ENCODE measurements at places on chromosomes 1 and 21.

DNA sequence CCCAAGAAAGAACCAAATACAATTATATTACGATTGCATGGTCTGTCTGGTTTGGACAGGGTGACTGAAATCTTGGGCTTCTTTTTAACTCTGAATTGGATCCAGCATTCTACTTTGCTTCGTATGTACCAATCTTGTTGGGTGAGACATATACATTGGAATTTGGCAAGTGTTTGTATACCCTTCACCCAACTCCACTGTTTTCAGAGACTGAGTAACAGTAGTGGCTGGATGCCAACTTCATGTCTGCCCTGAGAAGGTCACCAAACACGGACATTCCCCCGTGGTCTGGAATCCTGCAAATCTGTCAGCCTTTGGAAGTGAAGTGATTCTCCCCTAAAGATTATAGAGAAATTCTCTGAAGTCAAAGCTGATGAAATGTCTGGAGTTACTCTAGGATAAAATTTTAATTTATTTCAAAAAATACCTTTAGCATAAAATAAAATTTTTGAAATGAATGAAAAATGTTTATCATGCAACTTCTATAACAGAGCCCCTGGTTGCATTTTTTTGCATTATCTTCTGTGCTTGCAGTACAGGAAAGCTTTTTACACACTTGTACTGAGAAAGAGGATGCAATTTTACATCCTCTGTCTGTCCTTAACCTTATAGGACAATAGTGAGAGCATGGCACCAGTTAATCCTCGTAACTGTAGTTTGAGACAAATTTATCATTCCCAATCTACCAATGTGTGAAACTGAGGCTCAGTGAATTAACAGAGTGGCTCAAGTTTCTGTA is 201.8 kb downstream of the DISC1 start:
- DNase-seq, result peak; percentile 88

DNA sequence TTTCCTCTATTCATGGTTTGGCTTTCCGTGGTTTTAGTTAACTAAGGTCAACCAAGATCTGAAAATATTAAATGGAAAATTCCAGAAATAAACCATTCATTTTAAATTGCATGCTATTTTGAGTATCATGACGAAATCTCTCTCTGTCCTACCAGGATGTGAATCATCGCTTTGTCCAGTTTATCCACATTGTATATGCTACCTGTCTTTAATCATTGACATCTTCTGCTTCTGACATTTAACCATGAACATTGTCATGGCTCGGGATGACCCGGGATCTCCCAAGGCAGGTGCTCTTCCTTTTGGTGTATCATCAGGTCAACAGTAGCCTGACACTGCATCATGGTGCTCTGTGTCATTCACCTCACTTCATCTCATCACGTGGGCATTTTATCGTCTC is 125.5 kb upstream of the HNRNPU start:
- DNase-seq, result peak; percentile 91

- DNase-seq, result no peak
These were observed 2.9 kb upstream of the DHRS3 start for GRCh38 chr1:12620931-12621330.

GRCh38 chr1:7954683-7955082 is 6.8 kb upstream of the PARK7 start:
- no peak for DNase-seq

GRCh38 chr1:21325731-21326387 is 35.6 kb upstream of the ECE1 start:
- no peak for DNase-seq

DNA sequence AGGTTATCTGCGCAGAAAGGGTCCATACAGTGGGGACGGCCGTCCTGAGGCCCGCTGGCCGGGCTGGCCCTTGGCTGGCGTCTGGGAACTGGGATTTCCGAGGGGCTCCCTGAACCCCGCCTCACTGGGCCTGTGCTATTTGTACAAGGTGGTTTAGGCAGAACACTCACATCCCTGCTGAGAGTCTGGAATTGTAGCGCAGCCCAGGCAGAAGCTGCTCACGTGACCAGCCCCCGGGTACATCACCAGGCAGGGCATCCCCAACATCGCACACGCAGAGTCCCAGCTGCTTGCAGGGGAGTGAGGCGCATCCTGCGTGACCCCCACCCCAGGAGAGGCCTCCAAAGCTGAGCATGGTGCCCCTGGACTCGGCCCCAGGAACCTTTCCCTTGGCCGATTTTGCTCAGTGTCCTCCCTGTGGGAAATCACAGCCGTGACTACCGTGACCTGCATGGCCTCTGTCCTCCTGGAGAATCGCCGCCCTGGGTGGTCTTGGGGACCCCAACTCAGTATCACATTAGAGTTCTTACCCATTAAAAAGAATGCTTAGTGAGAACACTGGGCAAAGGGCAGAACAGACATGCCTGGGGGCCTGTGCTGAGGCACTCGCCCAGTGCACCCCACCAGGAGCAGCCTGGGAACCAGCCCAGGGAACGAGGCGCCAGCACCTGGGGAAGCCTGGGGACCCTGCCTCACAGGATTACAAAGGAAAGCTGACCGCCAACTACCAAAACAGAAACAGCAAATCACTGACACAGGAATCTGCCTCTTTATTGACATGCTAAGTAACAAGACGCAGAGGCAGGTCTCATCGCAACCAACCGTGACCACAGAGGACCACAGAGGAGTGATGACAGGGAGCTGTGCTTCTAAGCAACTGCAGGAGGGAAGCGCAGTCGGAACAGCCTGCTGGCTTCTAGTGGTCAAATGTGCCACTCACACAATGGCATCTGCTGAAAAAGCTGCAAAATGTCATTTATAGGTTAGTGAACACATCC is 33.5 kb downstream of the UBE2G2 start:
- DNase-seq, result no peak

DNA sequence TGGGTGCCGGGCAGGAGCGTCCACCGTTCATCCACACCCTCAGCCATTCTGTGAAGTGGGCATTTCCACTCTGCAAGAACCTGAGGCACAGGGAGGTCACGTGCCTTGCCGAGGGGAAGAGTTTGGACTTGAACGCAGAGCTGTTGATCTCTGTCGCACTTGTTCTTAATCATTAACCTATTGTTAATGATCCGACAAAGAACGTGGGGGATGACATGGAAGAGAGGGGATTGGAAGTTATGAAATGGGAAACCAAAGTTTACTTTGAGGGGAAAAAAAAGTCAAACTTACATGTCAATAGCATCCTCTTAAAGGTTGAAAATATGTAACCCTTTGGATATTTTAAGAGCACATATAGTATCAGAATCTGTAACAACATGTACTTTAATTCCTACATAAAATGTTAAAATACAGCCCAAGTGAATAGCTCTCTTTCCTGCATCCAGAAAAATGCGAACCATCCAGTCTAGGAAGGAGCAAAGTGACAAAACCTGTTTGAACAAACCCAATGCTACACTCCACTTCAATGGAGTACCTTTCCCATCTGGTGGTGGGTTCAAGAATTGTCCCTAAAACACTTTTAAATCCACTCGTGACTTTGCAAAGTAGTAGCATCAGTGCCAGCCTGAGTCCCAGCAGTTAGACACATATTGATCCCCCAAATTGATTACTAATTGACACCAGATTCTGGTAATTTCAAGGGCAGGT is 75.5 kb downstream of the SETD4 start:
- DNase-seq, result no peak

- DNase-seq, result no peak
These were observed 98.3 kb upstream of the TIAM1 start for GRCh38 chr21:31442339-31442738.

DNA sequence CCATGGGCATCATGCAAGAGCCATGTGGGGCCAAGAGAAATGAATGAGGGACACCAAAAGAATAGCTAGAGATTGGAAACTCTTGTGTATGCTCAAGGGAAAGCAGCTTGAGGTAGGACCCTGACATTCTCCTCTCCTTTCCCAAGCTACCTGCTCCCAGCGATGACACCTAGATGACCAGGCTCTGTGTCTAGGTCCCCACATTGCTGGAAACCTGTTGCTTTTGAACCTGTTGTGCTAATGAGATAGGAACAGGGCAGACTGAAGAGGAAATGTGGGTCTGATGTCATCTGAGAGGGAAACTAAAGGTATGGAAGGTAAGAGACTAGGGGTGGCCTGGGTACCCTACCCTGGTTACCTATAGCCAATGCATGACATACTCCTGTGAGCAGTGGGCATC is 1.8 kb downstream of the FMOD start:
- DNase-seq, result no peak

DNA sequence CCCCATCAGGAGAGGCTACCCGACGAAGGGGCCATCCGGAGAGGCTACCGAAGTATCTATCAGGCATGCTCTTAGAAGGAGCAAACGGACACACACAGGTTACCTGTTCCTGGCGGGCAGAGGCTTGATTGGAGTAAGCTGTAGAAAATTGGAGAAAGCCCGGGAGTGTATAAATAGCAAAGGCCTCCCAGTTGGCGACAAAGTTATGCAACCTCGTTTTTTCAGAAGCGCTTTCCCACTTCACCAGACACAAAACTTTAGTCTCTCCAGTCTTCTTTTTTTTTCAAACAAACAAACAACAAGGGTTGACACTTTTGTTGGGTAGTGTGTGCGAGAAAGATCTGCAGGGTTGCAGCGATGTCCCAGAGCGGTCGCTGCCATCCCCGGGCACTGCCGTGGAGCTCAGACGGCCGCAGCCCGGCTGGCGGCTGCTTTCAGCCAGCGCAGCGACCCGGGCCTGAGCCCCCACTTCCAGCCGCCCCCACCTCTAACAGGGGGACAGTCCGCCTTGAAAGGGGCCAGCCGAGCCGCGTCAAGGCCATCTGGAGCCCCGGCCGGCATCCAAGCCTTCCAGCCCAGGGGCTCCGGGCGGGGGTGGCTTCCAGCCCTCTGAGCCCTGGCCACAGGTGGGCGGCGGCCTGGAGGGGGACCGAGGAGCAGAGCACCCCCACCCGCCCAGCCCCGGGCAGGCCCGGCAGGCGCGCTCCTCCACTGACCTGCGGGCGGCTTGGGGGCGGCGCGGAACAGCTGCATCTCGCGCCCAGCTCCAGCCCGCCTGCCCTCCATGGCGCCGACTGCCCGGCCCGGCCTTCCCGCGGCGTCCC is 616 bp downstream of the MCOLN3 start:
- no peak for DNase-seq

DNA sequence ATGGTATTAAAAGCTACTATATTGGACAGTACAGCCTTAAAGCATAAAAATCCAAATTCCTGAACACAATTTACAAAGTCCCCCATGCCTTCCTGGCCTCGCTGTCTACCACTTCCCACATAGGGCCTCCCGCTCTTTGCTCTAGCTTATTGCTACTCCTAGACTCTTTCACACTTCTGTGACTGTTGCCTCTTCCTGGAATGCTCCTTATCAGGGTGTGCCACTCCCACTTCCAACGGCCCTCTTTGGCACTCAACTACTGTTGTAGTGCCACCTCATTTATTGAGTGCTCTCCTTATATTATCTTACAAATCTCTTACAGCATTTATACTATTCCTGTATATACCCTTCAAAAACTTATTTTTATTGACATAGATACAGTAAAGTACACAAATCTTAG is 4.8 kb downstream of the SARS1 start:
- DNase-seq, result no peak

- no peak for DNase-seq
These were observed 16.2 kb upstream of the PLA2G4A start for GRCh38 chr1:186812570-186812969.

GRCh38 chr1:171515299-171515698 is 30.0 kb downstream of the PRRC2C start:
- no peak for DNase-seq

DNA sequence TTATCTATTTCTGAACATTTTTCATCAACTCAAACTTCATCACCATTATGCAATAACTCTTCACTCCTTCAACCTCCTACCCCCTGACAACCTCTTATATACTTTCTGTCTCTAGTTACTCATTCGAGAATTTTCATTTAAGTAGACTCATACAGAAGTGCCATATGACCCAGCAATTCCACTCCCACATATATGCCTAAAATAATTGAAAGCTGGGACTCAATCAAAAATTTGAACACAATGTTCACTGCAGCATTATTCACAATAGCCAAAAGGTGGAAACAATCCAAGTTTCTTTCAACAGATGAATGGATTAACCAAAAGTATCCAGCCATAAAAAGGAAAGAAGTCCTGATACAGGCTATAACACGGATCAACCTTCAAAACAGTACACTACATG is 24.1 kb downstream of the COL11A1 start:
- DNase-seq, result peak; percentile 24

- no peak for DNase-seq
These were observed 55.3 kb upstream of the ROR1 start for GRCh38 chr1:63718541-63718970.

DNA sequence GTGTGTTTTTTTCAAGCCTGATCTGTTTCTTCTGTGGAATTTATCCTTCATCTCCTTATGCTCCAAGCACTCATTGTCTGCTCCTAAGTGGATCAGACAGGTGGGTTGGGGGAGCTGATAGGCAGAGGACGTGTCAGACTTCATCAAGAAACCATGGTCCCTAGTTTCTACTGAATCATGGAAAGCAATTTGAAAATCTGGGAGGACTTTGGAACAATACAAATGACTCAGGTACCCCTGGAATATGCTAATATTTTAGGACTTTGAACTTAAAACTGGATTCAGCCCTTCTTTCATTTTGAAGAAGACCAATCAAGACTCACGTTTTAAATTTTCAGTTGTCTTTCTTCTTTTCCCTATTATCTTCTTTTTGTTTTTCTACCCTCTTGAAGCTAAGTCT is 7.7 kb downstream of the ABCG1 start:
- no peak for DNase-seq

- peak; percentile 70 for DNase-seq
These were observed 58.4 kb downstream of the ASH1L start for GRCh38 chr1:155504207-155504606.

DNA sequence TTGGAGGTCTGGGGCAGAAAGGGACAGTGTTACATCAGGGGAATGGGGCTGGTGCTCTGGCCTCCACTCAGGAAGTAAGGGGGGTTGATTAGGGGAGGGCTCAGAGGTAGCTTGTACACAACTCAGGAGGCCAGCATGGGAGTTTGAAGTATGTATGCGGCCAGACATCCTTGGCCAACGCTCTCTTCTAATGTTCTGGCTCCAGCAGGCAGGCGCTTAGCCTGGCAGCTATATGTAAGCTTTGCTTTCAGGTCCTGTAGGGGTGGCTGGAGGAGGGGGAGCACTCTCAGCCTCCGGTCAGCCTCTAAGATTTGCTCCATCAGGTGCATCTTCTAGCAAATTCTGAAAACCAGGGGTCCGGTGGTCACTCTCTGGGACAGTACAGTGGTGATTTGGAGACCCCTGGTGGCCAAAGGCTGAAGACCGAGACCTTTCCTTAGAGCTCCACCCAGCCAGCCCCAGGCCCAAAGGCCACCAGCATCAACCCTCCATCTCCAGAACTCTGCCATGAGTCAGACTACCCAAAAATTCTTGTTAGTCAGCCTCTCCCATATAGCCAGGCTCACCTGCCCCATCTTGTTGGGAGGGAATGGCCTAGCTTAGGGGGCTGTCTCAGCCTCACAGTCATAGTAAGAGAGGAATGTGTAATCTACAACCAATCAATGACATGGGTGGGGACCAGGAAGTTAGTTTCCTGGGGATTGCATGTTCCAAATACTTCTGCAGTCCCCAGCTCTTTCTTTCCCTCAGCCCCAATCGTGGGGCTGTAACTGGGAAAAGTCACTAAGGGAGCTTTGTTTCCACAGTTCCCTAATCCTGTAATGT is 9.7 kb upstream of the COL8A2 start:
- peak; percentile 63 for DNase-seq

GRCh38 chr1:227816750-227817446 is 1.4 kb downstream of the PRSS38 start:
- no peak for DNase-seq

Measured in lung microvascular endothelial cell (primary cell).